ENCODE measurements at places on chromosomes 7 and 10.

- DNase-seq: no peak
These were observed 657.2 kb upstream of the GALNT17 start for GRCh38 chr7:70474639-70475234.

- no peak for DNase-seq
These were observed 182.3 kb downstream of the NRP1 start for GRCh38 chr10:33152146-33152545.

GRCh38 chr10:88313878-88314277, 269.2 kb downstream of the RNLS start:
- DNase-seq: no peak

GRCh38 chr10:56349611-56350010, 11.4 kb downstream of the ZWINT start:
- DNase-seq: no peak

DNA sequence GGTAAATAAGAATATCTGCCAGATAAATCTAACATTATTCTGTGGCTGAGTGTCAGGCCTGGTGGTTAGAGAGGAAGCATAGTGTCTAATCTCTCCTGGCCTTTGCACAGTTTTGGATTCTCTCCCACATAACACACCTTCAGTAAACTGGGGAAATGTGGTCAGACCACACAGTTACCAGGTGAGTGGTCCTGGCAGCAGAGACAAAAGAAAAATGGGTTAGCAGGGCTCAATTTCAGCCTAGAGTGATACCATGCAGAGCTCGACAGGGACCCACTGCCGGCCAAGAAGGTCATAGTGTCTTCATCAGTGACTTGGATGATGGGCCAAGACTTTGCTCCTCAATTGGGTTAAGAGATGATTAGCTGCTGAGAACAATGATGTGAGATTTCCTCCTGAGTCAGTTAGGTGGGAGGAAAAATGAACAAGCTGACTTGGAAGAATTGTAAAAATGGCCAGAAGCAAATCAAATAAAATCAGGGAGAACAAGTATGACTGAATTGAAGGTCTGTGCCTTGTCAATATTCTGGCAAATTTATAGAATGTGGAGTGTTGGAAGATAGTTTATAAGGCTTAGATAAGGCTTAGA, 69.2 kb upstream of the EFCAB10 start:
- DNase-seq: no peak

GRCh38 chr7:34596887-34597286, 61.1 kb upstream of the NPSR1 start:
- DNase-seq: no peak

DNA sequence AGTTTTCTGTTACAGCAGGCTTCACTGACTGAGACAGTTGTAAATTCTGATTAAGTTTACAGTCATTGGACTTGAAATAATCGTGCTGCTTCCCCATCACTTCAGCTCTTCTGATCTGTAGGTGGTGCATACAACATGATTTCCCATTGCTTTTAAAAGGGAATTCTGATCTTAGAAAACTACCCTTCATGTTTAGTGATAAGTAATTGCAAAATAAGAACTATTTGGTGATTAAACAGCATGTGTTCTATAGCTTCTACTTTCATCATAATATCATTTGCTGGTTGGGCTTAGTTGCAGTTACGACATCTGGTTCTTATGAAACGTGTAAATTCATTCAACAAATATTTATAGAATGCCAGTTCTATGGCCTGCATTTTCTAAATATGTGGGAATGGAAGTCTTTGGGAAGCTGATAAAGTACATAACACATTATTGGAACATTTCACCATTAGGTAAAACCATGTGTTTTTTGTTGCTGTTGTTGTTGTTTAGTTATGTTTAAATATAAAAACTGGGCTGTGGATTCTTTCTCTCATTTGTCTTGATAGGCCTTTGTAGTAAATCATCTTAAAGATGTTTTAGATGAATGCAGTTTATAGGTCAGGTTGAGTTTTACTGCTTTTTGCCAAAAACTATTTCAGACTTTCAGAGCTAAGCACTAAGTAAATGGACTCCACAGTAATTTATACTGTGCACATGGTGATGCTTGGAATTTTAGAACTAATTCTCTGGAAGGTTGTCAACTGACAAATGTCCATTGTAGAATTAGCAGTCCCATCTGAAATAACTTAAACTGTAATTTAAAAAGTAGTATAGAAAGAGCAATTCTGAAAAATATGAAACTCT, 13.1 kb downstream of the GNAI1 start:
- DNase-seq: no peak

GRCh38 chr7:124073310-124073645, 40.4 kb upstream of the TMEM229A start:
- DNase-seq: no peak

- no peak for DNase-seq
These were observed 847 bp downstream of the BTAF1 start for GRCh38 chr10:91924212-91925021.

DNA sequence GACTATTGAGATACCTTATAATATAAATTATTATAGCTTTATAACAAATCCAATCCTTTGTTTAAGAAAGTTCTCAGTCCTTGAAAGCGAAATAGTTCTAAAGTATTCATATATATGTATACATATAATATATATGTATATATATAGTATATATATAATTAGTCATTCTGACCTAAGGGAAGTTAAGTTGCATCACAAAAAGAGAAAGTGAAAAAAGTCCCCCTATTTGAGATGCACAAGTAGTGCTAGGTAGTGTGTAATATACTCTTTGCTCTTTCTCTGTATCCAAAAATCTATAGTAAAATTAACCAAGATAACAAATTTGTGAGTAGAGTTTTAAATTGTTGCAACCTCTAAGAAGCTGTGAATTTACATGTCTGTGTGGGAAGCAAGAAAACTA, 13.3 kb upstream of the IFIT1B start:
- DNase-seq: no peak

GRCh38 chr7:144830024-144830785, 5.6 kb downstream of the TPK1 start:
- no peak for DNase-seq

DNA sequence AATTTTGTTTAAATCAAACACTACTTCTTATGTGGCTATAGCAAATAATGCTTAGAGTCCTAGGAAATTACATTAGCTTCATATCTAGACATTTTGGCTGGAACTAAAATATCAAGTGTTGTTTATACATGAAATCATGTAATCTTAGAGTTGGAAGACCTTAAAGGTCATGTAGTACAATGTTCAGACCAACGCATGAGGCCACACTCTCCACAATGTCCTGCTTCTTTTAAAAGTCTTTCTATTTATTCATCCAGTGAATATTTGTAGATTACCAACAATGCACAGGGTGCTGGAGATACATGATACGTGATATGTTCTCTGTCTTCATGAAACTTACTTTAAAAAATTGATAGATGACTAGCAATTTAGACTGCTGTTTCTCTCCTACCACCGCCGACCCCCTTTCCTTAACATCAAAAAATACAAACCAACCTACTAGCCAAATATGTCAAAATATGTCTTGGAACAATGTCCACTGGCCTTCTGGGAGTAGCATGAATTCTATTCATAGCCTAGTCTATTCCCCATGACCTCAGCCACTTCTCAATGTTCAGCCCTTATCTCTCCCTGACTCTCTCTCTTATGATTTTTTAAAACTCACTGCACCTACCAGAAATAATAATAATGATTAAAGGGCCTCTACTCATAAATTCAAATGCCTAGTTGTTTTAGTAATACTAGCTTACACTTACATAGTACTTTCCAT, 59.5 kb upstream of the CAV2 start:
- no peak for DNase-seq

DNA sequence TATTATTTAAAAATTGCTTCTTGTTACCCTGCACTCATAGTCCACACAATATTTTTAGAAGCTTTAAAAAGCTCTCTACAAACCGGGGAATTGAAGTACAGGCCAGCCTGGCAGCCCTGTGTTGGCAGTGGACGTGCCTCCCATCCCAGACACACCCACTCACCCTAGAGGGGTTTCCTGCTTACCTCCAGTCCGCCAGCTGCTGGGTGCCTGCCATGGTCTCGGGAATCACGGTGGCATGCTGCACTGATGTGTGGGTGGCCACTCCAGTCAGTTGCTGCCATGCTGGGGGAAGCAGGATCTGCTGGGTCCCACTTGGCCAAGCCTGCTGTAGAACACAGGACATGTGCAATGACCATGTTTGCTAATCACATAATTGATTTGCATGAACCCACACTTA, 80.4 kb downstream of the CLEC2L start:
- no peak for DNase-seq

DNA sequence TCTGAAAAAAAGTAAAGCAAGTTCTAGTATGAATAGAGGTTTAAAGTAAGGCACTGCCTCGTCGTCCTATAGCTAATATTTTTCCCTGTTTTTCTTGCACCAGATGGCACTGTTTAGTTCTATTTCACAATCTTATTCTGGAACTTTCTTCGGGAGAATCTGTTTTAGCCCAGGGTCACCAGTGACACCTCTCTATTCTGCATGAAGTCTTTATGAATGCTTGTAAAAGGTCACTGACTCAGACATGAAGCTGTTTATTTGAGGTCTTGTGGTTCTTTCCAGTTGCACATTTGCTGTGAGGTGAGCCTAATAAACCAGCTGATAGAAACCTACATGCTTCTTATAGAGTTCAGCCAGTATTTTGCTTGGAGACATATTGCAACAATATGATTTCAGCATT, 444.3 kb downstream of the AUTS2 start:
- no peak for DNase-seq

GRCh38 chr10:34906067-34906965, 91.2 kb upstream of the PARD3 start:
- no peak for DNase-seq

- DNase-seq: no peak
These were observed 6.4 kb downstream of the VAX1 start for GRCh38 chr10:117131376-117132327.
